Effector memory CD8-positive, alpha-beta T cell (primary cell): ENCODE measurements at places on chromosomes 6 and 20.

DNA sequence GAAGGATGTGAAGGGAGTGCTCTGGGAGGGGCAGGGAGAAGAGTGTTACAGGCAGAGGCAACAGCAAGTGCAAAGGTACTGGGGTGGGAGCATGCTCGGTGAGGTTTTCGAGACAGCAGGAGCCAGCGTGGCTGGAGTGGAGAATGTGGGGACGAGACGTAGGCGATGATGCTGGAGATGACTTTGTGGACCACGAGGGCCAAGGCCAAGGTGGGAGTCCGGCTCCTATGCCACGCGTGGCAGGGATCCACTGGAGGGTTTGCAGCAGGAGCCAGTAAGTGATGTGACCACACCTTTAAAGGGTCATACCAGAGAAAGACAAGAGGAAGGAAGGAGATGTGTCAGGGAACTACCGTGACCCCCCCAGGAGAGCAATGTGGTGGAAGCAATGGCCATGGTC lies 7.3 kb downstream of the PTGIS start:
- DNase-seq, result no peak

DNA sequence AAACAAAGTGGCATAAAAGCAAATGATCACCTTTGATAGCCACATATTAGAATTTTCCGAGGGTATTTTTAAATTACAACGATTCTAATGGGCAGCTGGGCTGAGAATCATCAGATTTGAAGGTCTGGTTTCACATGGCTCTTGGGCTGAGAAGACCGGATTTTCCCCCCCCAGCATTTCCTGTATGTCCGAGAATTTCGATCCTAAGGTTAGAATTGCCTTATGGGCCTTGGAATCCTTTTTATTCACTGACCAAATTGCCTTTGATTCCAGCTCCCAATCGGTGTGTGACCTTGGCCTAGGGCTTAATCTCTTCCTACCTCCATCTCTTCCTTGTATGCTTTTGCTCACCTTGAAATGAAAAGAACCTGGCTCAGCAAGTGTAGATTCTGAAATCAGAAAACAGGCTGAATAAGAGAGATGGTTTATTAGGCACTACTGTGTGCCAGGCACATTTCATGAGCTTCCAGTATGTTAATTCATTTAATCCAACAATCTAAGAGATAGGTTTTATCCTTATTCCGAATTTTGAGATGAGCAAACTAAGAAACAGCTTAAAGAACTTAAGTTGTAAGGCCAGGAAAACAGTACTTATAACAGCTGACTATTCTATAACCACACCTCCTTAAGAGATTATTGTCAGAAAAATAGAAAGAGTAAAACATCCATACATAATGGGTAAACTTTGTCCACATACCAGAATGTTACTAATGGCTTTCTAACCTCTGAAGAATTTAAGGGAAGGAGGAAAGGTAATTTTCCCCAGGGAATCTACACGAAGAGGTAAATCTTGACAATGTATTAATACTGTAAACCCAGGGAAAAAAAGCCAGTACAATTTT lies 39.4 kb downstream of the HFE start:
- no peak for DNase-seq

- no peak for DNase-seq
Measured at GRCh38 chr20:50540620-50541605, 30.7 kb downstream of the PTPN1 start.

DNA sequence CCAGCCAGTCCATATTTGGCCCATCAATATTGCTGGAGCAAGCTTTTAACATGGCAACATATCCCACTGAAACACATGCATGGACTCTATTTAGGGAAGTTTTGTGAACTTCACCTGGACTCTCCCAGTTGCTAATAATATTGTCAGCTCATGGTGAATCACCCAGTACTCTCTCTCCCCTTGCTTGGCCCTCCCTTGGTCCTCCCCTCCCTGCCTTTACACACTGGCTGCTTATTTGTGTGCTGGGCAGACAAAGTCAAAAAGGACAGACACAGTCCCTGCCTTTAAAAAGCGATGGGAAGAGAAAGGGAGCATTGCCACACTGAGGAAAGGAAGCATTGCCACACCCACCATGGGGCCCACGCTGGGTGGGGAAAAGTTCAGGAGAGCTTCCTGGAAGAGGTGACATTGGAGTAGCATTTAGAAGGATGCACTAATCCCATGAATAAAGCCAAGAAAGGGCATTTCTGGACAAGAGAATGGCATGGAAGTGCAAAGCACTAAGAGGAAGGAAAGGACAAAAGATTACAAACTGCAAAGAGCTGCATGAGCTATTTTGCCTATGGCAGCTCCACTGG lies 143.4 kb upstream of the EXOC2 start:
- DNase-seq, result no peak

DNA sequence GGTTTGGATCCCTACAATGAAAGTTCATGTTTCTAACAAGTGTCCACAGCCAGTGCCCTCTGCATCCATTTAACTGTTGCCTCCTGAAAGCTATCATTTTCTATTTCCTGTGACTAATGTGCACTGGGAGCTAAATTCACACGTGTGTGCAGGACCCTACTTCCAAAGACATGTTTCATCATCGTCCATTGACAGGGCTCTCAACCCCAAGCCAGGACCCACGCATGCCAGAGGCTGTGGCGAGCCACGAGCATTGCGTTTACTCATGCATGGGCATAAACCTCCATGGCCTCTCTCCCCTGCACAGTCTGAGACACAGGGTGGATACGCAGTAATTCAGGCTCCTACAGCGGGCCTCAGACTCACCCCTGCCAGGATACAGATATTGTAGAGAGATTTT lies 153.2 kb downstream of the MAFB start:
- DNase-seq, result no peak

DNA sequence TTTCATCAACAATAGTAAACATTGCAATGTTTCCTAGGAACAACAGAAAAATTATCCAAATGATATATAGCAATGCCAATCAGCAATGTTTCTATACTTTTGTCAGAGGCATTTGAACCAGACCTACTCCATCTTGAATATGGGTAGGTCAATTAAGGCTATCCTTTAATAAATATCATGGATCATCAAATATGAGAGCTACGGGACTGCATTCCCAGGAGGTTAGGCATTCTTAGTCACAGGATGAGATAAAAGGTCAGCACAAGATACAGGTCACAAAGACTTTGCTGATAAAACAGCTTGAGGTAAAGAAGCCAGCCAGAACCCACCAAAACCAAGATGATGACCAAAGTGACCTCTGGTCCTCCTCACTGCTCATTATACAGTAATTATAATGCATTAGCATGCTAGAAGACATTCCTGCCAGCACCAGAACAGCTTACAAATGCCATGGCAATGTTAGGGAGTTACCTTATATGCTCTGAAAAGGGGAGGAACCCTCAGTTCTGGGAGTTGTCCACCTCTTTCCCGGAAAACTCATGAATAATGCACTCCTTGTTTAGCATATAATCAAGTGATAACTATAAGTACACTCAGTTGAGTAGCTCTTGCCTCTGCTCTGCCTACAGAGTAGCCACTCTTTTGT lies 8.6 kb upstream of the SERPINB6 start:
- DNase-seq, result no peak

- DNase-seq, result no peak
Measured at GRCh38 chr20:62952968-62953838, 694 bp downstream of the SLC17A9 start.

- DNase-seq, result no peak
Measured at GRCh38 chr6:98295515-98296175, 538.7 kb upstream of the POU3F2 start.

DNA sequence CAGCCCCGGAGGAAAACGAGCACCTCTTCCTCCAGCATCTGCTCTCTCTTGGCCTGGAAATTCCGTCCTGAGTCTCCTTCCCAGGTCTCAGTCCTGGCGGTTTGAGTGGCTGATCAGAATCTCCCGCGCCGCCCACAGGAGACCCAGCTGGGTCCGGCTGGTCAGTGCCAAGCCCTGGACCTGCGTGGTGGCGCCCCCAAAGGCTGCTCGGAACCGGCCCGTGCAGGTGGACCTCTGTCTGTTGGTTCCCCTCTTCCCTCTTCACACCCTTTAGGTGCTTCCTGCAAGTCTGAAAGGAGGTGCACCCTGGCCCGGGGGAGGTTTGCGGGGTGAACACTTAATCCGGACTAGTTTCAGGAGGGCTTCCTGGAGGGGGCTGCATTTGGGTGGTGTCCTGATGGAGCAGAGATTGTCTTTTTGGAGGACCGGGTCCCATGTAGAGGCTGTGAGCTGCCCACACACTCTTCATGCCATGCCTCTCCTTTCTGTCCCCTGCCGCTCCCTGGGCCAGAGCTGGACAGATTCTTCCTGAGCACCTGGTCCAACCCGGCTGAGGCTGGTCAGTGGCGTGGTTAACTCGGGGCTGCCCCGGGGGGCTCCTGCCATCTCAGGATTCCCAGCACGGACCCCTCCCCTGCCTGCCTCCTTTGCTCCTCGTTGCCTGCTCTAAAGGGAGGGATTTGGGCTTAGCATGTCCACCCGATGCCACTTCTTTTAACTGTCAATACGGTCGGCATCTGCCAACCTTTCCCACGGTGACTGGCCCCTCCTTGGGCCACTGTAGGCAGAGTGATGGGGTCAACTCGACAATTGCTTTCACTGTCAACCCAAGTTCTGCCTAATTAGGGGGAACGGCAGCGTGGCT lies 16.5 kb upstream of the BHLHE23 start:
- no peak for DNase-seq

DNA sequence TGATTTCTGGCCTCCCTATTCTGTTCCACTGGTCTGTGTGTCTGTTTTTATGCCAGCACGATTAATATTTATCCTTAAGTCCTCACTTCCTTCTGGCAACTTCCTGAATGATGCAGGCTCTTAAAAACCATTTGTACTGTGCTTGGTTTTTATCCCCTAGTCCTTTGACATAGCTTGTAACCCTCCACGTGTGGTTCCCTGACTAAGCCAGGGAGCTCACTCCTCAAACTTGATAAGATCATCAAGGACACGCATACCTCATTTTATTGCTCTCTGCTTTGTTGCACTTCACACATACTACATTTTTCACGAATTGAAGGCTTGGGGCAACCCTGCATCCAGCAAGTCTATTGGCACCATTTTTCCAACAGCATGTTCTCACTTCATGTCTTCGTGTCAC lies 166.4 kb upstream of the UST start:
- DNase-seq, result no peak

GRCh38 chr20:47413189-47413588 lies 56.7 kb upstream of the ZMYND8 start:
- DNase-seq, result no peak

GRCh38 chr20:59190466-59190865 lies 26.8 kb downstream of the ZNF831 start:
- no peak for DNase-seq

- no peak for DNase-seq
Measured at GRCh38 chr6:2213086-2213485, 32.3 kb downstream of the GMDS start.

DNA sequence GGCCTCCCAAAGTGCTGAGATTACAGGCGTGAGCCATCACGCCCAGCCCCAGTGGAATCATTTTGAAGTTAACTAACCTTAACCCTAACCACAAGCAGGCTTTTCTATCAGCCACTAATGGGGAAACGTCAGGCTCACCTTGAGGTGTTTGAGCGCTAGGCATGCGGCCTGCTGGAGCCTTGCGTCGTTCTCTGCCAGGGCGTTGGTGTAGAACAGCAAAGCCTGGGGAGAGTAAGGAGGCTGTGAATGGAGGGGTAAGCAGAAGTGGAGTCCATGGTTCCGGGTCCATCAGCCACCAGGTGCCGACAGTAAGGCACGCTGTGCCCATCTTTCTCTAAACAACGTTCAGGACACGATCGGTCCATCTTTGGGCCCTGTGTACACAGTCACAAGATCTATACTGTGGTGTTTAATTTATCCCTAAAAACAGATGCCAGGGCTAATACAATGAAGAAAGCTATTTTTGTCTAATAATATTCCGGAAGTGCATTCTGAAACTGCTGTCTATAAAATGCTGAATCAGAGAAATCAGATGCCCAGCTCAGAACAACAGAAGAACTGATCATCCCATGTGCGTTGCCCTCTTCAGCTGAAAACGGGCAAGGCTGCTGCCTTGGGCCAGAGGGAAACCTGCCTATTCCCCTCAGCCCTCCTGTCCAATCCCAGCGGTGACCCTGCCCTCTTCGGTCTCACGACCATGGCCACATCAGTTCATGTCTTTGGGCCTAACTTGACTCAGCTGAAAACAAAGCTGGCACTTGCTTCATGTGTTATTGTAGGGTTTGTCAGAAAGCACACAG lies 79.6 kb downstream of the PTPN1 start:
- DNase-seq, result no peak

DNA sequence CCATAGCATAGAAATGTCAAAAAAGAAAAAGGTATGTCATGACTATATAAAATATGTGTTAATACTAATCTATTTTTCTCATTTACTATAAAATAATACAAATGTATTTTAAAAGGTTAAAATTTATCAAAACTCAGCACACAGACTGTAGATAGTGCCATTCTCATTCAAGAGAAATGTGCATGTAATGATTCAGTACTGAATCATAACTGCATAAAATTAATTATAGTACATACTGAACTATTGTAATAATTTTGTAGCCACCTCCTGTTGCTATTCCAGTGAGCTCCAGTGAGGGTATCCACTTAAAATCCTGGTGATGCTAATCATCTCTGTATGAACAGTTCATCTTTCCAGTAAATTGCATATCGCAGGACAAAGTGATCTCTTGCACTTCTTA lies 82.8 kb downstream of the HMGCLL1 start:
- DNase-seq, result no peak

DNA sequence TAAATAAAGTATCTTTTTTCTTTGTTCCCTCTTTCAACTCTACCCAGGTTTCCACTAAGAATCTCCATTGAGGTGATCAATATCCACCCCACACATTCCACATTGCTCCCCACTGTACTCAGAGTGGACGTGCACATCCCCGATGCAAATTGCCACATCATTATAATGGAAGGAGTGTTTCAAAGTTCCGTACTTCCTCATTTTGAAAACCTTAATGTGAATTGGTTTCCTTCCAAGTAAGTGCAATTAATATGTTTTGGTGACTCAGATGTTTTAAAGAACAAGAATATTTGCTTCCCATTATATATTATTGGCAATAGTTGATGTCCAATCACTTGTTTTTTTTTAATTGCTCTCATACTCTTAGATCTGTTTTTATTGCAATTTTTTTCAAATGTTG lies 463.6 kb downstream of the HACE1 start:
- no peak for DNase-seq

DNA sequence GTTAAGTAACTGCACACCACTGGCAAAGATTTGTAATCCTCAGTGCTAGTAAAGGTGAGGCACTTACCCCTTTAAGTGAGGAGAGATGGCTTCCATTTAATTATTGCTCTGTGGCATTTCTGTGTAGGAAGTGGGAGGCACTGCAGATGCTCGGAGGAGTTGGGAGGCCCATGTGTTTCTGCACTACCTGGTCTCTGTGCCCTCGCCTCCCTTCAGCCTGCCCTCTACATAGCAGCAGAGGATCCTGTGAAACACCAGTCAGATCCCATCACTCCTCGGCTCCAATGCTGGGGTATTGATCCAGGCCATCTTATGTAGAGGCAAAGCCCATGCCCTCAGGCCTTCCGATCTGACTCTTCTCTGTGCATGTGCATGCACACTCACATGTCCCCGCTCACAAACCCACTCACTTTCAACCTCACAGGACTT lies 67.0 kb downstream of the SLX4IP start:
- DNase-seq, result no peak

GRCh38 chr20:20267685-20268370 lies 100.1 kb upstream of the INSM1 start:
- DNase-seq, result no peak

GRCh38 chr6:83132121-83132520 lies 60.9 kb downstream of the PGM3 start:
- no peak for DNase-seq

- DNase-seq, result no peak
Measured at GRCh38 chr6:52457096-52457495, 37.0 kb downstream of the EFHC1 start.
